Stimulated activated CD4-positive, alpha-beta T cell treated with anti-CD3 and anti-CD28 coated beads, Interleukin-1b, Interleukin-23, amount 100 ng/mL, for 1 hour (primary cell): ENCODE measurements at places on chromosomes 4 and X.

GRCh38 chr4:134518574-134519217, 317.1 kb upstream of the PABPC4L start:
- DNase-seq, result no peak

GRCh38 chr4:143351774-143352451, 15.2 kb downstream of the GAB1 start:
- DNase-seq, result no peak

DNA sequence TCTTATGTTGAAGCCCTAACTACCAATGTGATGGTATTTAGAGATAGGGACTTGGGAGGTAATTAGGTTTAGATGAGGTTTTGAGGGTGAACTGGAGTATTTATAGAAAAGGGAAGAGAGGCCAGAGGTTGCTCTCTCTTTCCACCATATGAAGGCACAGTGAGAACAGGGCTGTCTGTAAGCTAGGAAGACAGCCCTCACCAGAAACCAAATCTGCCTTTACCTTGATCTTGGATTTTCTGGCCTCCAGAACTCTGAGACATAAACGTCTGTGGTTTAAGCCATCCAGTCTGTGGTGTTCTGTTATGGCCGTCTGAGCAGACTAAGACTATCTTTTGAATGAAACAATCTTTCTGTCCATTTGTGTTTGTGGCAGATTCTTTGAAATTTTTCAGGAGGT, 223.7 kb downstream of the PDHA2 start:
- no peak for DNase-seq

GRCh38 chrX:120697053-120697452, 67.2 kb upstream of the C1GALT1C1 start:
- DNase-seq, result no peak

- no peak for DNase-seq
Observed at GRCh38 chr4:153987291-153987690, 198.4 kb upstream of the SFRP2 start.

- no peak for DNase-seq
Observed at GRCh38 chr4:31657859-31658570, 937.8 kb downstream of the PCDH7 start.

GRCh38 chr4:74531963-74532794, 87.2 kb downstream of the AREG start:
- DNase-seq, result no peak

GRCh38 chrX:45011131-45011530, 138.1 kb downstream of the KDM6A start:
- DNase-seq, result no peak

DNA sequence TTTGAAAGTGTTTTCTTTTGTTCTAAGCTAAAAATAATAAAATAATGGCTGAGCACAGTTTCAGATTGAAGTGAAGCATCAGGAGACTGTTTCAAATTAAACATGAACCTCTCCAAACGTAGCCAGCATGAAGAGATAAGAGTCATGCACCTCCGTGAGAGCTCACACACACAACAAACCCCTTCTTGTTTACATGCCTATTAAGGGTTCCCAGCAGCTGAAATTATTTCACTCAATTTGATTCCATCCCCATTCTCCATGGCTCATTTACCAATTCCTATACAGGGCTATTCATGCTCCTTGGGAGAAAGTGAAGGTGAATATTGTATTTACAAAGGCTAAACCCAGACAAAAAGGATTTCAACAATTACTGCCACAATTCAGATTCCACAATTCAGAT, 954.1 kb upstream of the INTU start:
- DNase-seq, result no peak

- DNase-seq, result no peak
Observed at GRCh38 chr4:102586644-102587021, 85.5 kb downstream of the NFKB1 start.

DNA sequence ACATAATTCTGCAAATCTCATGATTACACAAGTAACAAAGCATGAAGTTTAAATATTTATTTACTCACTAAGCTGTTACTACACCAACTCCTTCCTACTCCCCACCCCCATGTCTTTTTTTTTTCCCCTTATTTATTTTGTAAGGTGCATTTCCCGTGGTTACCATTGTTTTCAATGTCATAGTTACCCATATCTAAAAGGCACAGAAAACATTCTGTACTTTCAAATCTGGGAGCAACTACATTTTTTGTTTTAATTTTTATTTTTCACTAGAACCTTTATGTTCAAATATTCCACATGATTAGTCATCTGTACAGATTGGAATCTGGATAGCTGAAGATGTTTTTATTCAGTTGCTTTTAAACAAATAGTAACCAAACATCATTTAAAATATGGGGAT, 62.8 kb downstream of the PPP3CA start:
- DNase-seq, result no peak

GRCh38 chrX:32571579-32571978, 639.8 kb downstream of the DMD start:
- DNase-seq, result no peak

- DNase-seq, result no peak
Observed at GRCh38 chr4:8724436-8725070, 132.0 kb downstream of the CPZ start.

DNA sequence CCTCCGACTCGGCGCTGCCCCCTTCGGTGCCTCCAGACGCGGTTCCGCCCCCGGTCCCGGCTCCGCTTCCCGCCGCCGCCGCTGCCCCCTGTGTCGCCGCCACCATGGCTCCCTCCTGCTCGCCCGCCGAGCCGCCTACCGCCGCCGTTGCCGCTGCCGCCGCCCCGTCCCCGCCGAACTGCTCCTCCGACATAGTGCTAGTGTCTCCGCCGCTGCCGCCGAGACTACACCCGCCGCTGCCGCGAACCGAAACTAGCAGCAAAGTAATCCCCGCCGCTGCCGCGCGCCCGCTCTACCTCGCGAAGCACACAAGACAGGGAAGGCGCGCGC, 340 bp downstream of the HNRNPD start:
- DNase-seq, result peak; percentile 37

DNA sequence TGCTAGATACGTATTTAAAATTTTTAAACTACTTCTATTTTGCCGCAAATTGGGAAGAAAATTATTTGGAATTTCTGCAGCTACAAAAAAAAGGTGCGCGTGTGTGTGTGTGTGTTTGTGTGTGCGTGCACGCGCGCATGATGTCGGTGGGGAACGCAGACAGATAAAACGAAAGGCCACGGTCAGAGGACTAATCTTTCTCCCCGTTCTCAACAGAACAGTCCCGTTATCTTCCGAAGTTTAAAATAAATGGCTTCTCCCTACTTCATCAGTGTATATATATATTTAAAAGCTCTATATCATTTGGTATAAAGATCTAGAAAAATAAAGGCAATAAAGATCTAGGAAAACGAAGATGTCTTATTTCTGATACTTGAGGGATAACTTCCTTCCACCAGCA, 1.5 kb downstream of the MGARP start:
- DNase-seq, result no peak

GRCh38 chr4:8279321-8280157, 10.0 kb downstream of the HTRA3 start:
- no peak for DNase-seq

DNA sequence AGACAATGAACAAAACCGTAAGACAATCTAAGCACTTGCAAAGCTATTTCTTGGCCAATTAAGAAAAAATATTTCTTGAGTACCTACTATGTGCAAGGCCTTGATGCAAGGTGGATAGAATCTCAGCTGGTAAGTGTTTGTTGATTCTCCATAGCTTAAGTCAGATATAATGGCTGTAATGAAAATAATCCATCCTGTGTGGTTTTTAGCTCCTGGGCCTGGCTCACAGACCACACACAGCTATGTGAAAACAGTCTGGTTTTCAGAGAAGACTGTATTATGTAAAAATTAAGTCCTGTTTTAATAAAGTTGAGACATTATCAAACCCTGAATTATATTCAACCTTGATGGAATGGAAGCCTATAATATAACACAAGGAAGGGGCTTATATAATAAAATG, 7.8 kb upstream of the DDIT4L start:
- no peak for DNase-seq

DNA sequence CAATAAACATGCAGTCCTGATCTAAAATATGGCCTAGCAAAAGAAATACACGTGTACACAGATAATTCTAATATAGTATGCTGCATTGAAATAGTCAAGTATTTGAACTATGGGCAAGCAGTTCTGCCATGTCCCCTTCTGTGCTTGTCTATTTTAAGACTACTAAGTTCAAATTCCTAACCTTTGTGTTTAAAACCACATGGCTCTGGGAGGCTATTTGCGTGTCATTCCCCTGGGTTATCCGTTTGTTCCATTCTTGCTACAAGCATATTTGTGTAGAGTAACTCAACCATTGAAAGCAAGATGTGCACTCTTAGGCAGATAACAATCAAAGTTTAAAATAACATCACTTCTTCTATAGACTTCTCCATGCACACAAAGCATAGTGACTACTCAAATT, 25.4 kb upstream of the TBC1D1 start:
- DNase-seq, result no peak

DNA sequence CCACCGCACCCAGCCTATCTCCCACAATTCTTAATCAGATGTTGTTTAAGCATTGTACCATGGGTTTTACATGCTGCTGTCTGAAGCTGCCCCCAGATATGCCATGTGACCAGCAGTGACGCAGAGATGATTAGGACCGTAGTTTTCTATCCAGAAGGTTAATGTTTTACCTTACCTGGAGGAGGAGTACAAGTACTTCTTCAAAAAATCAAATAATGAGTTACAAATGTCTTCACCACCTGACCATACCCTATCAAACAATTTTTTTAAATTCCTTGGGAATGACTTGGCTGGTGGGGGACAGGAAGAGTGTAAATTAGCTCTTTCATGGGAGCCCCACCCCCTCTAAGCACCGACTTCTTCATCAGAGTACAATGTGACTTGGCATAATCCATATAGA, 16.2 kb upstream of the SGMS2 start:
- no peak for DNase-seq

GRCh38 chr4:48085821-48086589, 48.0 kb downstream of the TXK start:
- no peak for DNase-seq

DNA sequence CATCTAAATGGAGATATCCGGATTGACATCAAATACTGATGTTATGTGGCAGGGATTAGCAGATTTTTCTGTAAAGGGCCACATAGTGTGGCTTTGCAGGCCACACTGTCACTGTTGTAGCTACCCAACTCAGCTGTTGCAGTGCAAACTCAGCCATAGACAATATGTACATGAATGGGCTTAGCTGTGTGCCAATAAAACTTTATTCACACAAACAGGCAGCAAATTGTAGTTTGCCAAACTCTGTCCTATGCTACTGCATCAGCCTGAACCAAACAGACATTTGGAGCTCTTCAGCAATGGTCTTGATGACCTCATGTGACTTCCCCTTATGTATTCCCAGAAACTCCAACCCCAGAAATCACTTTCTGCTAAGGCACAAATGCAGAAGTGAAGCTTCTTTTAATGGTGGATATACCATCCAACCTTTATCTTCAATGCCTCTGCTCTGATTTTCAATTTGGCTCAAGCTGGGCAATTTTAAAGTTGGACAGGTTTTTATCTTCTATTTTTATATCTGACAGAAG, 18.4 kb upstream of the TRPC5OS start:
- no peak for DNase-seq

- no peak for DNase-seq
Observed at GRCh38 chrX:2901367-2902036, 27.6 kb downstream of the ARSD start.

- no peak for DNase-seq
Observed at GRCh38 chr4:63563288-63564014, 845.8 kb downstream of the TECRL start.

GRCh38 chrX:15914486-15914885, 59.9 kb upstream of the AP1S2 start:
- no peak for DNase-seq

- no peak for DNase-seq
Observed at GRCh38 chrX:103614999-103615398, 7.2 kb downstream of the TCEAL3 start.

DNA sequence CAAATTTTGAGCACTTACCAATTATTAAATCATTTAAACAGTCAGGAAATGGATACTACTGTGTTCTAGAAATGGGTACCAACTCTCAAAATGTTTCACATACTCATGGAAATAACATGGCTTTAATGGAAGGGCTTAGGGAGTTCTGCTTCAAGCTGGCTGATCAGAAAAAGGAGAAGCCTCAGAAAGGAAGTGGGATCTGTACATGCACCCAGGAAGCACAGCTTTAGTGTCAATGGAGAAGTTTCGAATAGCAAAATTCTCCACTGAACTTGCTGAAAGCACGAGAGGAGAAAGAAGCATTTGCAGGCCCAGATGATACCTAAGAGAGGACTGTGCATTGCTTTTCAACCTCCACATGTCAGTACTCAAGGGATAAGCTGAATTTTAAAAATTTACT, 11.1 kb upstream of the HS3ST1 start:
- no peak for DNase-seq

GRCh38 chr4:150302553-150302952, 224.3 kb downstream of the DCLK2 start:
- DNase-seq, result no peak

- DNase-seq, result no peak
Observed at GRCh38 chr4:13527981-13528820, 16.1 kb downstream of the NKX3-2 start.

DNA sequence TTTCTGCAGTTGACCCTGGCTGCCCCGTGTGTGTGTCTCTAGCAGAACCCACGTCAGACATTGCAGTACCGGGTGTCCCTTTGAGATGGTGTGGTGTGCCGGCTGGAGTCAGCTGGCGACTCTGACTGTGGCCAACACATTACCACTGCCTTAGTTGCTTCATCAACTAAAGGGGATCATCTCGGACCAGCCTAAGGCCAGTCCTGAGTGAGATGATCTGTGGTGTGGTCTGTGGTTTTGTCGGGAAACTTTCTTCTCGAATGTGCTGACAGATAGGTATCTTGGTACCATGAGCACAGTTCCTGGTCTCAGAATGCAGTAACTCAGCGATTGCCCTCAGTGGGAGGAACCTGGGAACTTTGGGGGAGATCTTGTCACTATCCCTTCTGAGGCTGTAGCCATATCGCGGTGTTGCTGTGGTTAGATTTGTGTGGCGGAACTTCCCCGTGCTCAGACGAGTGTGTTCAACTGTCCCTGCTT, 15.8 kb downstream of the TBC1D14 start:
- no peak for DNase-seq

DNA sequence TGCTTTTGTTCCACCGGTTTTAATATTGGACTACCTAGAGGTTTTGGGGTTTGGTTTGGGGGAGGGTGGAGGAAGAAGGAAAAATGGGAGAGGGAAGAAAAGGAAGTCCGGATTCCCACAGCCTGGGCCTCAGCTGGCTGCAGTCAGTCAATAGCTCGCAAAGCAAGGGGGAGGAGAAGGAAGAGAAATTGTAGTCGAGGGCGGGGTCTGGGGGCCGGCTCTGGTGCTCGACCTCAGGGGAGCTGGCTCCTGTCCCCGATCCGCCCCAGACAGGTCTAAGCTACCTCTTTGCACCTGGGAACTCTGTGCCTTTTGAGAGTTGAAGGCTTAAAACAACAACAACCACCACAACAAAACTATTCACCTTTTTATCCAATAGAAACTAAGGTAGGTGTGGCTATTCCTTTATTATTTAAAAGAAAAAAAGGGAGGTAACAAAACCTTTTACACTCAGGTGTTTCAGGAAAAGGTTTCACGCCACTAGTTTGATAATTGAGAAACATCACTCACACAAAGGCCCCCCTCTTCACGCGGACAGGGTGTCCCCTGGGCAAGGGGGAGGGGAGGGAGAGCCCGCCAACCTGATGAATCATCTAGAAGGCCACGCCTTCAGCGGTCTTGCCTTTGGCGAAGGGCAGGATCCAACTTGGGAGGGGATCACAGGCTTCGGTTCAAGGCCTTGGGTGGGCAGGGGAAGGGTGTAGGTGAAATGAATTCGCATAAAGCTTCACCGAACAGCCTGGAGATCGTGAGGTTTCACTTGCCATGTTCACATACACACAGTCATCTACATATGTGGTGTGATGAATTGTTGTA, 1.6 kb upstream of the LNX1 start:
- DNase-seq, result no peak

GRCh38 chr4:107689912-107690587, 30.0 kb downstream of the PAPSS1 start:
- DNase-seq, result no peak
